T-cell (primary cell): ENCODE measurements at places on chromosomes 13 and 19. TPM values are rescaled to one million over a fixed set of nuclear protein-coding genes. Genes with fewer than 3 reads are reported as not detected.
A peak's percentile ranks its signal among the peaks of the same experiment; 100 is the strongest.

LPAR2 gene
- total RNA-seq: 78.3 TPM

ZIC2 gene
- total RNA-seq: not detected

MCF2L gene
- 22.5 TPM for total RNA-seq

NPHS1 gene
- not detected for total RNA-seq

MYO1F gene
- 277 TPM for total RNA-seq

SYNGR4 gene
- not detected for total RNA-seq

SPC24 gene
- 2.6 TPM for total RNA-seq

TMIGD2 gene
- total RNA-seq: 13.5 TPM

- DNase-seq: no peak
Measured at GRCh38 chr19:53824134-53824611, at the start of gene NLRP12. Gene NLRP12, minus strand, starts transcription at chr19:53824314. Its CDS starts 140 bp downstream, at chr19:53824174.

DNA sequence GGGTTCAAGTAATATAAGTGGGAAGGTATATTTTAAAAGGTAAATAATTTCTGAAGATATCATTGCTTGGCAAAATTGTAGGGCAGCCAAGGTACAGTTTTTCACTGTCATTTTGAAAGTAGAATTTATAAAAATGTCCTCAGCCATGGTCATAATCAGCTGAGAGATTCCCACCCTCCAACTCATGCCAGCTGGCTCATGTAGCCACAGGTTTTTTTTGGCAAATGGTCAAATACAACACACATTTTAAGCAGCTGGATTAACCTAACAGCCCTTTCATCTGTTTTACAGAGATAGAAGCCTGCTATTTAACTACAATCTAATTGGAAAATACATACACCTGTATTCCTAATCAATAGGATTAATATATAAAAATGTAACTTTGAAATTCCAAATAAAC lies 619.2 kb upstream of the SGCG start:
- no peak for DNase-seq

- no peak for DNase-seq
Measured at GRCh38 chr13:42981317-42981716, 10.7 kb downstream of the EPSTI1 start.

DNA sequence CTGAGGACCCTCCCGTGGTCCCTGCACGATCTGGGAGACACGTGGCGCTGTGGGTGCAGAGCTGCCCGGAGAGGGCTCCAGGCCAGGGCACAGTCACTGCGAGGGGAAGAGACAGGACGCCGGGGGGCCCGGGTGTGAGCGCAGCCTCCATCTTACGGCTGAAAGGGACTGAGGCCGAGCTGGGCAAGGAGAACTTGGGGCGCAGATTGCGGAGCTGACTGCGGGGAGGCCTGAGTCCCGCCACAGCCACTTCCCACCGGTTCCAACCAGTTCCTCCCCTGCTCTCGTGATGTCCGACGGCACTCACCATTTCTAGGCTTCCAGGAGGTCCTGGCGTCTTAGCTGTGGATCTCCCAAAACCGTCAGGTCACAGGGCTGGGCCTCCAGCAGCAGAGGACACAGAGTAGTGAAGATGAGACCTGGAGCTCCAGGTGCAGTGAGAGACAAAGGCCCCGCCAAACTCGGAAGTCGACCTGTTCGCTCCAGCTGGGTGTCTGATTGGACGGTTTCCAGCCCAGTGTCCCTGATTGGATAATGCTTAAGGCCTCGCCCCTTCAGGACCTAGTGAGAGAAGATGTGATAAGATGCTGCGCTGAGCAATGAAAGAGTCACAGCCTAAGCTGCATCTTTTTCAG lies 4.8 kb upstream of the ZNF253 start:
- peak; percentile 46 for DNase-seq

GRCh38 chr19:6728346-6728745 lies 7.9 kb upstream of the C3 start:
- no peak for DNase-seq

GRCh38 chr13:53250272-53250875 lies 221.8 kb downstream of the OLFM4 start:
- no peak for DNase-seq

- no peak for DNase-seq
Measured at GRCh38 chr13:87669379-87669978, 1.7 kb upstream of the SLITRK5 start.

DNA sequence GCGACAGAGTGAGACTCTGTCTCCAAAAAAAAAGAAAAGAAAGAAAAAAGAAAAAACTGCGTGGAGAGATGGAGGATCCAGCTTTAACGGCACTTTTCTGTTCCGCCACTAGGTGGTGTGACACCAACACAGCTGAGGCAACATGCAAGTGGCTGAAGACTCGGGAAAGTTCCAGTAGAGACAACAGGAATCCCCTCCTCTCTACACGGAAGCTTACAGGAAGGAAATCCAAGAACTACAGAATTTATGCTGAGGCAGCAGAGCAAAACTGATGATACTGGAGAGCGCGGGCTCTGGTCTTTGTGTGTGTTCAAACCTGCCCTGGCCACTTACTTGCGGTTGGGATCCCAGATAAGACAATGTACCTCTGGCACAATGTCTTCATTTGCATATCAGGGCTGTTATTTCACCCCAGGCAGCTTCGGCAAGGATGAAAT lies 9.9 kb downstream of the RANBP3 start:
- DNase-seq: peak; percentile 41

DNA sequence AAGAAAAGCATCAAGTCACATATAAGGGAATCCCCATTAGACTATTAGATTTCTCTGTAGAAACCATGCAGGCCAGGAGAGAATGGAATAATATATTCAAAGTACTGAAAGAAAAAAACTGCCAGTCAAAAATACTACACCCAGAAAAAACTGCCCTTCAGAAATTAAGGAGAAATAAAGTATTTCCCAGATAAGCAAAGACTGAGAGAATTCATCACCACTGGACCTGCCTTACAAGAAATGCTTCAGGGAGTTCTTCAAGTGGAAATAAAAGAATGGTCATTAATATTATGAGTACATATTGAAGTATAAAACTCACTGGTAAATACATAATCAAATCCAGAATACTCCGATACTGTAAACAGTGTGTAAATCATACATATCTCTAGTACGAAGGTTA lies 35.9 kb downstream of the VWA8 start:
- no peak for DNase-seq

GRCh38 chr19:55553217-55554182 lies 8.2 kb upstream of the SBK3 start:
- DNase-seq: no peak

DNA sequence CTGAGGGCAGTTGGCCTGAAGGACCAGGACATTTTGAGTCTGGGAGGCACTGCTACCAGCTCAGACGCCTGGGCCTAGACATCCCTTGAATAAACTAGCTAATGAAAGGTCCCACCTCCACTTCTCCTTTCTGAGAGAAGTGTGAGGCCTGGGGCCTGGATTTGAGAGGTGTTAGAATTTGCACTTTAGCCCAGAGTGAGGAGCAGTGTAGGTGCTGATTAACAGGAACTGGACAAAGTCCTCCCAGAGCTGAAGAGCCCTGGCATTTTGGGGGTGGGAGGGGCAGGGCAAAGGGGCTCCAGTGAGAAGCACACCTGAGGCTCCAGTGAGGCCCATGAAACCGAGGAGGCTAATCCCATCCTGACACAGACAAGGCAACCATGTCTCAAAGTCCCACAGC lies 15.2 kb upstream of the SLC1A5 start:
- no peak for DNase-seq

DNA sequence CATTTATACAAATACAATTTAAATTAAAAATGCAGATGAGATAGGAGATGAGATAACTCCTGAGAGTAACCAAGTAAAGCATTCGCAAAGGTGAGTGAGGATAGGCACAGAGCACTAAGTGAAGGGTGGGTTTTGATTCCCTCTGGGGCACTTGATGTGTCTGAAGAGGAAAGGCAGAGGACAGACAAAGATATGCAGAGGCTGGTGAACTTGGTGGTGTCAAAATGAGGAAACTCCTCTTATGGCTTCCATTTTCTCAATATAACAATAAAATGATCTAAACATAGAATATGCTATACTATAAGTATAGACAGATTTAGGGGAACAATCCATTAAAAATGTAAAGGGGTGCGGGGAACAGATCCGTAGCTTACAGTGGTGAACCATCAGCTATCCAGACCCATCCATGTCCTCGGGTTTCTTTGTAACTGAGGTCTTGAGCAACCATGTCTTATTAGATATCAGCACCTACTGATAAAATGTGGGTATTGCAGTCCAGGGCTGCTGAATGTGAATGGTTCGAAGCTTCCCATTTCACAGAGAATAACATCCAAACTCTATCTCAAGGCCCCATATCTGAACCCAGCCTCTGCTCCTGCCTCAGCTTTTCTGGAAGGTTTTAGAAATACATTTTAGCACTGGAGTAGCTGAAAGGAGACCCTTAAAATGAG lies 73.9 kb upstream of the SLC10A2 start:
- DNase-seq: no peak

DNA sequence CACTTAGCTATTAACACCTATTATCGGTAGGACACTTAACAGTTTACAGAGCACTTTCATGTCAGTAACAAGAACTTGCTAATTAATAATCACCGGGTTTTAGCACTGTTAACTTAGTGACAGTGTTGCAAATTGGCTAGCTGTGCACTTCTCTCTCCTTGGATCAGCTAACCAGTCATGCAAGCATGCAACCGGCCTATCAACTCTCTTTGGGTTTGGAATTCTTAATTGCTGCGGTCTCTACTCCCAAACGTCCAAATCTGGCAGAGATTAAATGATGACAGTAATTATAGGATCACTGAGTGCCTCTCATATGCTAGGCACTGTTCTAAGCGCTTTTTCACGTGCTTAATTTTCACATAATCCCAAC lies 1.2 kb downstream of the EPS15L1 start:
- DNase-seq: no peak

DNA sequence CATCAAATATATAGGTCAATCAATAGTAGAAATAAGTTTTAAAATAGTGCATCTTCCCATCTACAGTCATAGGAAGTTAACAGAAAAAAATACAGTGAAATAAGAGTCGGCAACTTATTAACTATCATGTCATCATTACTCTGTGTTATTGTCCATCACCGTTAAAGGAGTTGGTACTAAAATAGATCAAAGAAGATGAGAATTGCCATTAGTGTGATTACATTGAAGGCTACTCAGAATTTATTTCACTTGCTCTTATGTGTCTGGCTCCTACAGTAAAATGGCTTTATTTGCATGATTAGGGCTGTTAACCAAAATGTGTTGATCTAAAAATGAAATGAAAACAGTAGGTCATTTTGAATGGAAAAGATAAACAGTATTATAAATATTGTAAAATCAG lies 162.5 kb upstream of the SLITRK1 start:
- DNase-seq: no peak

DNA sequence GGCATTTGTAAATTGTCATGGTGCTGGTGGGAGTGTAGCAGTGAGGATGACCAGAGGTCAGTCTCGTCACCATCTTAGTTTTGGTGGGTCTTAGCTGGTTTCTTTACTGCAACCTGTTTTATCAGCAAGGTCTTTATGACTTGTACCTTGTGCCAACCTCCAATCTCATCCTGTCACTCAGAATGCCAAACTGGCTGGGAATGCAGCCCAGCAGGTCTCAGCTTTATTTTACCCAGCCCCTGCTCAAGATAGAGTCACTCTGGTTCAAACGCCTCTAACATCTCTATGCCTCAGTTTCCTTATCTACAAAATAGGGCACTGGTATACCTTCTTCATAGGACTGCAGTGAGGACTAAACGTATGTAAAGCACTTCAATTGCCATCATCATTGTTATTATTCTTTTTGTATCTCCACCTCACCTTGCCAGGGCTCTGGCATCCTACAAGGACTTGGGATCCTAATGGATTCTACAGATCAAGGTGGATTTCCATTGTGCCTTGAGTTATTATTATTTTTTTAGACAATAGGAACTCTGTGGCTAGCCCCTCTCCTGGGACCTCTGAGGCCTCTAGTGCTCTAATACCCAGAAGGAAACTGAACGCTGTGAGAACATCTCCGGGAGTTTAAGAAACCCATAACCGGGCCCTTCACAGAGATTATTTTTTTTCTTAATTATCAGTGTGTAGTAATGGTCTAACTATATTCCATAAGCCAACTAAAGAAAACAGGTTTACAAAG lies 69.0 kb upstream of the RGCC start:
- no peak for DNase-seq

- DNase-seq: no peak
Measured at GRCh38 chr13:30502237-30502636, 36.5 kb upstream of the HMGB1 start.

DNA sequence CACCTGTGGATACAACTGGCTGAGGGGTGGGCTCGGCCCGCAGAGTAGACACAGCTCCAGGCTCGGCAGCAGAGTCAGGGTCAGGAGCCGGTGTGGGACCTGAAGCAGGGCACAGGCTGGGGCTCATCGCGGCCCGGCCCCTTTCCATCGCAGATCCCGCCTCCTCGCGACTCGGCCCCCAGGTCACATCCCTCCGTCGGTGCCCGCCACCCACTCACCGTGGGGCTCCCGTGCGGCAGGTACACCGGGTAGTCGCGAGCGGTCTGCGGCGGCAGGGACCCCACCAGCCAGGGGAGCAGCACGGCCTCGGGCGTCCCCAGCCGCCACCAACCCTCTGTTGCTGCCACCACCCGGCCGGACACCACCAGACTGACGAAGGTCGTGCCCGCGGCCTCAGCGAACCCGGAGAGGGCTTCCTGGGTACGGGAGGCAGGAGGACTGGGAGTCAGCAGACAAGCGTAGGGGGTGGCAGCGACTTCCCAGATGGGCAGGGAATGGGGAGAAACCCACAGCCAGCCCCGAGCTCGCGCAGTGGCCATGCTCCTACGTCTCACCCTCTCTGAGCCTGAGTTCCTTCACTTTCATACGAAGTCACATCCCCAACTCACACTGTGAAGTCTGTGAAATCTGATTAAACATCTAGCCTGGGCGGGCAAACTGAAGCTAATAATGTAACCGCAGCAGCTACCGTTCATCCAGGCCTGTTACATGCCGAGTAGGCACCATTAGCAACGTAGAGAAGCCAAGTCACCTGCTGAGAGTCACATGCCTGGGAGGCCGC lies 3.7 kb downstream of the FUZ start:
- DNase-seq: peak; percentile 33

DNA sequence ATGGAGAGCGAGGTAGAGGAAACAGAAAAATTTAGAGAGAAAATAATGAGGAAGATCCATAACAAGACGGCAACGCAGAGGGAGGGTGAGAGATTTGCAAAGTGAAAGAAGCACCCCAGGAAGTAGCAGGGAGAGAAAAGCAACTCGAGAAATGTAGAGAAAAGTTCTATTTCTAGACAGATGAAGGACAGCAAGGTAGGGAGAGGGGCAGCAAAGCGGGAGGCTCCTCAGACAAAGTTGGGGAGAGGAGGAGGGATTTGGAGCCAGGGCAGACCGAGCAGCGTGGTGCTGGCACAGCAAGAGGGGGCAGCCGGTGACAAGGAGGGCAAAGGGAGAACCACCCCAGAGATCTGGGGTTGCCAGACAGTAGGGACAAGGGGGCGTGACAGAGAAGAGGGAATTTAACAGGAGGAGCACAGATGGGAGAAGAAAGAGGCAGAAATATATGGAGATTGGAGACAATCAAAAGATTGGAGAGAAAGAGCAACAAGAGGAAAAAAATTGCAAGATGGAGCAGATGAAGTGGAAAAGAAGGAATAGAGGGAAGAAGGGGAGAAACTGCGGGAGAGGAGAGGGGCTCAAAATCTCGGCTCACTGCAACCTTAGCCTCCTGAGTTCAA lies 989 bp downstream of the ZNF766 start:
- no peak for DNase-seq

- no peak for DNase-seq
Measured at GRCh38 chr19:3225169-3225485, 666 bp downstream of the CELF5 start.

- DNase-seq: no peak
Measured at GRCh38 chr19:5545984-5546383, 21.8 kb downstream of the TINCR start.

- peak; percentile 8 for DNase-seq
Measured at GRCh38 chr19:38265213-38265861, 964 bp downstream of the SPINT2 start.
